ENCODE measurements at places on chromosomes 16 and 17. TPM values are rescaled to one million over a fixed set of nuclear protein-coding genes. Genes with fewer than 3 reads are reported as not detected.

- DNase-seq: no peak
These were observed 27.3 kb upstream of the GPRC5B start for GRCh38 chr16:19911747-19912454.

DNA sequence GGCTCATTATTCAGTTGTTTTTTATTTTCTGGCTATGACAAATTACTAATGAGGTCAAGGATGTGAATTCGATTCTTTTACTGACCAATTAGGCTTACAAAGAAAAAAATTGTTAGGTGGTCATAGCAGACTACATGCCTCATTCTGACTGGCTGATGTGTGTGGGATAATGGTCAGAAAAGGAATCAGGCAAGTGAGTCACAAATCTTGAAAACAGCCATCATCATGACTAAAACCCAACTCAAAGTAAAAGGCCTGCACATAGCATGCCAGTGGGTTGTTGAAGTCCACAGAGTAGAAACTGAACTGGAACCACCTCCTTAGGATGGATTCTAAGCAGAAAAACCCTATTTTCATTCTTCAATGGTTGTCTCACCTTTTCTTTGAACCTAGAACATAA lies 8.6 kb downstream of the RPGRIP1L start:
- no peak for DNase-seq

GRCh38 chr16:8646326-8647053 lies 25.0 kb downstream of the METTL22 start:
- no peak for DNase-seq

TNFRSF17 gene
- total RNA-seq: not detected

ITGB3 gene
- total RNA-seq: 1.2 TPM

- no peak for DNase-seq
These were observed 75.1 kb upstream of the GPRC5B start for GRCh38 chr16:19959736-19960135.

DNA sequence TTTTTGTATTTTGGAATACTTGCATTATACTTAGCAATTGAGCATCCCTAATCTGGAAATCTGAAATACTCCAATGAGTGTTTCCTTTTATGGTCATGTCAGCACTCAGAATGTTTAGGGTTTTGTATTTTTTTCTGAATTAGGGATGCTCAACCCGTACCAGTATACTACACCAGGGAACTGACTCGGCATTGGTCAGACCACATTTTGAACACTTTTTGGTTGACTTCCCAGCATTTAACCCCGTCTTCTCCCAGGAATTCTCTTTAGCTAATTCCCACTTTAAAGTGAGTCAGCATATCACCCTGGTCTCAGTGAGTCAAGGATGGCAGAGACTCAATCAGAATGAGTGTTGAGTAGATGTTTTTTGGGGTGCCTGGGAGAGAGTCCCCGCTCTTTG lies 177.9 kb downstream of the SPECC1 start:
- no peak for DNase-seq

DNA sequence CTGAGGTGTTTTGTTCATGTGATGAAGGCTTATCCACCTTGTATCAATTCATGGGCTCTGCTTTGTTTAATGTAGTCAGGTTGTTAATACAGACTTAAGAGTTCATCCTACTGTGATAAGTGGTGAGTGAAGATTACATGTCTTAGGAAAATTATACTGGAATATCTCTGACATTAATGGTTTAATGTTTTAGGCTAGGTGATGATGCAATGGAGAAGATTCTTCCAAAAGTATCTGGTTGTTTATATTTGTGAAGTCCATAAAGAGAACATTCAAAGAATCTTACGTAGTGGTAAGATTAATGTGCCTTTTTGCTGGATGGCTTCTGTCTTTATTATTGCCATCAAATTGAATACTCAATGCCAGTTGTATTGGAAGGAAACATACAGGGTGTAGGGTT lies 236.4 kb downstream of the BCAS3 start:
- DNase-seq: no peak

DNA sequence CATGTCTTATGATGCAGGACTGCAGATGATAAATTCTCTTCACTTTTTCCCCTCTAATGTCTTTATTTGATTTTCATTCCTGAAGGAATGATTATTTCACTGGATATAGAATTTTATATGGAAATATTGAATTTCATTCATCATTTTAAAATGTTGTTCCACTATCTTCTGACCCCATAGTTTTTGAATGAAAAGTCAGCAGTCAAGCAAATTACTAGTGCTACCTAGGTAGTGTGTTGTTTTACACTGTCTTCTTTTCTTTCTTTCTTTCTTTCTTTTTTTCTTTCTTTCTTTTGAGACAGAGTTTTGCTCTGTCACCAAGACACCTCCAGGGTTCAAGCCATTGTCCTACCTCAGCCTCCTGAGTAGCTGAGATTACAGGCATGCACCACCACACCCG lies 76.9 kb downstream of the WSB1 start:
- no peak for DNase-seq

KRTAP3-1 gene
- 7.9 TPM for total RNA-seq

GRCh38 chr17:76444518-76445311 lies 8.2 kb downstream of the UBE2O start:
- no peak for DNase-seq

BFAR gene
- total RNA-seq: 41.3 TPM

GRCh38 chr16:85062845-85063244 lies 35.2 kb downstream of the KIAA0513 start:
- no peak for DNase-seq

TNK1 gene
- 6.4 TPM for total RNA-seq

GRCh38 chr16:4283939-4284338 lies 11.1 kb upstream of the TFAP4 start:
- no peak for DNase-seq

DNA sequence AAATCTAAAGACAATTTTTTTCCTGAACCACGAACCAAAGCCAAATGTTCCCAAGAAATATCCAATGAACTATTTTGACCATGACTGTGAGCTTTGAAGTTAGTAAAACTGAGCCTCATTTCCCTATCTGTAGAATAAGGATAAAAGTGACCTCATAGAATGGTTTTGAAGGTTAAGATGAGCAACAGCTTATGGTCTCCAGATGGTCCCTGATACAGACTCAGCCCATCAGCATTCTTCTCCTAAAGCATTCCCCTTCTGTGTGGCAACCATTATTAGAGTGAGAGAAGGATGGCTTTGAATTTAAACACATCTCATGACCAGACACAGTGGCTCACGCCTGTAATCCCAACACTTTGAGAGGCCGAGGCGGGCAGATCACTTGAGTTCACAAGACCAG lies 70.1 kb downstream of the COPRS start:
- DNase-seq: no peak

DNA sequence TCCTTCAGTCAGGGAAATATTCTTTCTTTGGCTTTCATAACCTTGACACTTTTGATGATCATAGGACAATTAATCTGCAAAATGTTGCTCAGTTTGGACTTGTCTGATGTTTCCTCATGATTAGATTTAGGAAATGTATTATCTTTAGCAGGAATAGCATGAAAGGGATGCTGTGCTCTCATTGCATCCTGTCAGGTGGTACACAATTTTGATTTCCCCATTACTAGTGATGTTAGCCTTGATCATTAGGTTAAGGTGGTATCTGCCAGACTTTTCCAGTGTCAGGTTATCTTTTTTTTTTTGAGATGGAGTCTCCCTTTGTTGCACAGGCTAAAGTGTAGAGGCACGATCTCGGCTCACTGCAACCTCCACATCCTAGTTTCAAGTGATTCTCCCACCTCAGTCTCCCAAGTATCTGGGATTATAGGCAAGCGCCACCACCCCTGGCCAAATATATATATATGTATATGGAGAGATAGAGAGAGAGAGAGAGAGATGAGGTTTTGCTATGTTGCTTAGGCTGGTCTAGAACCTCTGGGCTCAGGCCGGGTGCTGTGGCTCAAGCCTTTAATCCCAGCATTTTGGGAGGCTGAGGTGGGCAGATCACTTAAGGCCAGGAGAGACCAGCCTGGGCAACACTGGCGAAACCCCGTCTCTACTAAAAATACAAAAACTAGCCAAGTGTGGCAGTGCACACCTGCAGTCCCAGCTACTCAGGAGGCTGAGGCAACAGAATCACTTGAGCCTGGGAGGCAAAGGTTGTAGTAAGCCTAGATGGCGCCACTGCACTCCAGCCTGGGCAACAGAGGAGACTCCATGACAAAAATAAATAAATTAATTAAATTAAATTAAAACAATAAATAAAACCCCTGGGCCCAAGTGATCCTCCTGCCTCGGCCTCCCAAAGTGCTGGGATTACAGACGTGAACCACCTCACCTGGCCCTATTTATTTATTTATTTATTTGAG lies 15.8 kb upstream of the CAVIN1 start:
- DNase-seq: peak; percentile 64

- DNase-seq: no peak
These were observed 136.3 kb downstream of the BANP start for GRCh38 chr16:88087517-88087877.

- no peak for DNase-seq
These were observed 32.2 kb downstream of the FAM222B start for GRCh38 chr17:28810437-28810836.

- DNase-seq: no peak
These were observed 27.1 kb downstream of the PELP1 start for GRCh38 chr17:4676791-4677190.

DNA sequence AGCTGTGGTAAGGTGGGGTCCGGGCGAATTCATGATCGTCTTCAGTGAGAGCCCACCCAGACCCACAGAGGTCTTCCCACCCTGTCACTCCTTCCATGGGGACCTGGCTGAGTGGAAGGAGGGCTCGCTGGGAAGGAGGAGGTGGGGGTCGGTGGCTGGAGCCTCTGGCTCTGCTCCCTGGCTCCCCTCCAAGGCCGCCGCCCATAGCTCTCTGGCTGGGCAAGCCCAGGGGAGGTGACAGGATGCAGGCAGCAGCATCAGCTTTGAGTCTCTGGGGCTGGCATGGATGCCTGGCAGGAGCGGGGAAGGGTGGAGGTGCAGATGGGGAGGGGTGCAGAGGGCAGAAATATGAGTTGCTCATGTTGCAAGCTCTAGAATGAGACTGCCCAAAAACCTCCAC lies 147.0 kb downstream of the ENGASE start:
- no peak for DNase-seq

GRCh38 chr16:46972429-46973206 lies 856 bp downstream of the DNAJA2 start:
- peak; percentile 74 for DNase-seq

NPIPB8 gene
- not detected for total RNA-seq

GRCh38 chr16:66798161-66798560 lies 3.2 kb downstream of the TERB1 start:
- DNase-seq: no peak
